Ammon's horn (tissue), 1 donor: ENCODE measurements at places on chromosomes 3 and 15.
A peak's percentile ranks its signal among the peaks of the same experiment; 100 is the strongest.

DNA sequence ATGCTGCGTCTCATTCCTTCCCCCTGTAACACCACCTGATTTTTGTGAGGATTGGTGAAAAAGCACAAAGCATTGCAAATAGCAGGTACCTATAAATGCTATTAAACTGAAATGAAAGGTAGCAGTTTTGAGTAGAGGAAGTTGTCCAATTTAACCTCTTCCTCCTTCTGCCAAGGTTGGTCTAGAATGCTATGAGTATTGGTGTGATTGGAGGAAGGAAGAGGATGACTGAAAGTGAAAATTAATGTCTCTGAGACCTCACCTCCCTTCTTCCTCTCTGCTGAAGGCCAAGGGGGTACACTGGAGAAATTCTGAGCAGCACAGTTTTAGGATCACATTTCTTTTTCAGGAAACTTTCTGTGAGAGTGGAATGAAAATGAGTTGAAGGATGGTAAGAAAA is 94.4 kb downstream of the DTWD1 start:
- DNase-seq, result no peak

GRCh38 chr15:77607111-77607893 is 25.4 kb downstream of the LINGO1 start:
- DNase-seq, result no peak

DNA sequence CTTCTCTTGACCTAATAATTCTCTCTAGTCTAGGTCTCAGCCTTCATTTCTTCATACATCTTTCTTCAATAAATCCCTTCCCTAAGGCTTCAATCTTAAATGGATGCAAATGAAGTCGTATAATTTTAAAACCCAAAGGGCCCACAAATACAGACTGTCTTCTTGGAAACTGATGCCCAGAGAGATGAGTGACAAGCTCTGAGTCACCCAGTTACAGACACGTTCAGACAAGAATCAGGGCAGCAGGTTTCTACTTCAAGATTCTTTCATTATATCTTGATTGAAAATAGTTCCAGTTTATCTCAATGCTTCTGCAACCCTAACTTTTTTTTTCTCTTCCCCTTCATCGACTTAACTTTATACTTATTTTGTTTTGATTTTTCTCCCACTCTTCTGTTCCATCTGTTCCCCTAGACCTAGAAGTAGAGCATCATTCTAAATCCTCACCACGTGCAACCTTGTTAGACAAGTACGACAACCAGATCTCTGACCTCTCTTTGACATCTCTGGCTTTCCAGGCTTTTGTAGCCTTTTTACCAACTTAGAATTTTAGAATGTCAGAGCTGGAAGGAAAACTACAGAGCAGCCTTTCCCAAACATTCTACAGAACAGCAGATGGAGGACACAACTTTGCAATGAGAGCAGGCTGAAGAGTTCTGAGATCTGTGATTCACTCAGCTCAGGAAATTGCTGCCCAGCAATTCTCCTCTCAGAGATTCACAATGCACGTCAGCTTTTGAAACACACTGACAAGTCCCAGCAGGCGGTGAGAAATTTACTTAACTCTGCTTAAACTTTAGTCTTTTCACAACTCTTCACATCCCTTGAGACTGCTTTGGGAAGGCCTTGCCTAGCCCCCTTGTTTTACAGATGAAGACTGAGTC is 25.3 kb downstream of the NCEH1 start:
- DNase-seq, result peak; percentile 25

- DNase-seq, result no peak
Measured at GRCh38 chr15:61517335-61517734, 288.2 kb upstream of the RORA start.

DNA sequence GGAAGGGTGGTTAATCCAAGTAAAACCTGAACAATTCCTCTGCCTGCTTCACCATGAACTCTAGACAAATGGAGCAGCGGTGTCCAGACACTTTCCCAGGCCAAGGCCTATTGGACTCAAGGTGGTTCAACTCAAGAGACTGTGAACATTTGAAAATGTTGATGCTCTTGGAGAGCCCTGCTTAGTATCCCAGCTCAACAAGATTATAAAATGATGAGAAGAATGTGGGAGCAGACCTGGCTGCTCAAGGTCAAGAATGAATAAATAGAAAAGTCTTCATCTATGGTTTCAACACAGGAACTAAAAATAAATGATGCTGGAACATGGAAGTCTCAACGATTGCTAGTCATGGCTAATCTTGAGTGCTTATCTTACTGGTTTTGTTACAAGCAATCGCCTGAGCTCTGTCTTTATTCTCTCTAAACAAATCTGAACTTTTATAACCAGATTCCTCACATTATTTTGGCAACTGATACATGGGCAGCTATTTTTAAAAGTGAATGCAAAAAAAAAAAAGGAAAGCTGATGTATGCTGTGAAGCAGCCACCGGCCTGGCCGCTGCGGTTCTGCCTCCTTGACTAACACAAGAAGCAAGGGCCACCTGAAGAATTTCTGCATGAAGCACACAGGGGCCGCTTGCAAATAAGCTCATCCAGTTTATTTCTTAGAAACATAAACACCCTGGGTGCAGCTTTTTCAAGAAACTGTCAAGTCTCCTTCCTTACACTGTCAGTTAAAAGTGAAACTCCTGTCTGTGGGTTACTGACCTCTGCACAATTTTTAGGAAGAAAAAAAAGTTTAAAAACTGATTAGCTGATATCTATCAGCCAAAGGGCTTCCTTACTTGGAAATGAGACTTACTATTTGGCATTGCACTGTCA is 120.1 kb upstream of the ARHGEF3 start:
- DNase-seq, result no peak

DNA sequence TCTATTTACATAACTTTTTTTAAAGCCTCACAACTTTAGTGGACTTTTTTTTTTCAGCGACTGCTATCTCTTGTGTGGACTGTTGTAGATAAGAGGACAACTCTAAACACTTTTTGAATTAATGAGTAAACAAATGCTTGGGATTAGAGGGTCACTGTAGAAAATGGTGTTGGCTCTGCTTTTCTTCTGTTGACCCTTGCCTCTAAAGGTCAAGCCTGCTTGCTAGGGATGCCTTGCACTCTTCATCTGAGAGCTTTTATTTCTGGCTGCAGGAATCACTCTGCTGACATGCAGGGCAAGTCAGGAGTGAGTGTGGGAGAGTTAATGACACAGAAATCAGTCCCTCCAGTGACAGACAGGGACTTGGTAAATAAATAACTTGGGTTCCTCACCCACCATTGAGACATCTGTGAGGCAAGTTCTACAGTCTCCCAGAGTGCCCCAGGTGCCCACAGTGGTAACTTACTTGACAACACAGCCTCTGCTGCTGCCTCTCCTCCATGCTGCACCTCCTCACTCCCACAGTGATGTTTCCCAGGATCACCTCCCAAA is 390.1 kb downstream of the IL20RB start:
- no peak for DNase-seq

DNA sequence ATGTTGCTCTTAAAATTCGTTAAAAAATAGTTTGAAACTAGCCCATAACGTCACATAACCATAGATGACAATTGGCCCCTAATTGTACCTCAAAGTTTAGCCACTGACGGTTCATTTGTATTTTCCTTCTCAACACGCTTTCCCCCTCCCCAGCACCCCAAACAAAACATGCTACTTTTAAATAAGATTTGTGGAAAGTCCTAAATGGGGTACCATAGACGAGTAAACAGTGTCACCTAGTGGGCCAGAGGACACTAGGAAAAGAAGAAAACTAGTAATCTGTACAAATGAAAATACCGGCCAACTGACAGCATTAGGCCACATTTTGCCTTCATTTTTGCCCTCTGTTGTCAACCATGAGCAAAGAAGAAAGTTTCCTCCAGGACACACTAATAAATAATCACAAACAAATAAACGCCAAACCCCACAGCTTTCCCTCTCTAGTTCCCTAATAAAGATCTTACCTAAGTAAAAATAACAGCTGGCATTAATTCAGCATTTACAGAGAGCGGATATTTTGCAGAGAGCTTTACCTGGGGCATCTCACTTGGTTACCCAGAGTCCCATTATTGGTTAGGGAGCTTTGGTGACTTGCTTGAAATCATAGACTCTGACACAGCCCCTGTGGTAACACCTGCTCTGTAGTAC is 175.1 kb upstream of the ATP11B start:
- DNase-seq, result peak; percentile 84

GRCh38 chr3:73391984-73392383 is 232.8 kb downstream of the PDZRN3 start:
- DNase-seq, result no peak

- no peak for DNase-seq
Measured at GRCh38 chr15:81394603-81395002, 20.6 kb upstream of the TMC3 start.

GRCh38 chr3:188266562-188267274 is 112.8 kb downstream of the LPP start:
- no peak for DNase-seq

DNA sequence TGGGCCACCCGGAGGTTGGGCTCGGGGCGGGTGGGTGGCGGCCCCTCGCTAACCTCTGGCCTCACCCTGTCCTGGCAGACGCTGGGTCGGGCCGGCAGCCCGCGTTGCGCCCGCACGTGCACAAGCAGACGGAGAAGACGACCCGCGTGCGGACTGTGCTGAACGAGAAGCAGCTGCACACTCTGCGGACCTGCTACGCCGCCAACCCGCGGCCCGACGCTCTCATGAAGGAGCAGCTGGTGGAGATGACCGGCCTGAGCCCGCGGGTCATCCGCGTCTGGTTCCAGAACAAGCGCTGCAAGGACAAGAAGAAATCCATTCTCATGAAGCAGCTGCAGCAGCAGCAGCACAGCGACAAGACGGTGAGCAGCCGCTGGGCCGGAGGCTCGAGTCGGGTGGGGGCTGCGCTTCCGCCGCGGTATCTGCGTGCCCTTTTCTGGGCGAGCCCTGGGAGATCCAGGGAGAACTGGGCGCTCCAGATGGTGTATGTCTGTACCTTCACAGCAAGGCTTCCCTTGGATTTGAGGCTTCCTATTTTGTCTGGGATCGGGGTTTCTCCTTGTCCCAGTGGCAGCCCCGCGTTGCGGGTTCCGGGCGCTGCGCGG is 3.7 kb downstream of the ISL2 start:
- DNase-seq, result no peak

DNA sequence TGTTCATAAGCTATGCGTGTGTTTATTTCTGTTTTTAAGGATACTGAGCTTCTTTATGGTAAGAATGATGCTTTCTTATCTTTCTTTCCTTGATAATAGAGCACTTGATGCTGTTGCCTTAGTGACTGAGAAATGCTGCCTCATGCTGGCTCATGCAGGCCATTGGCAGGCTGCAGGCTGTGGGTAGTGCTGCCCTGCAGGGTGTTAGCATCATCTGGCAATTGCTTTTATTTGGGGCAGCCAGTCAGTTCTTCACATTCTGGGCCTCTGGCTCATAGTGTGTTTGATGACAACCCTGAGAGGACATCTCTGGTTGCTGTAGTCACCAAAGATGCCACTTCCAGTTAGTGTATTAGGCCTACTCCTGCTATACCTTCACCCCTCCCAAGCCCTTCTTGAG is 66.2 kb upstream of the ONECUT1 start:
- no peak for DNase-seq

GRCh38 chr15:74264081-74264501 is 28.0 kb downstream of the CCDC33 start:
- DNase-seq, result peak; percentile 40

GRCh38 chr3:76310667-76311066 is 525.3 kb upstream of the ZNF717 start:
- DNase-seq, result no peak

GRCh38 chr3:168495270-168495669 is 399.5 kb upstream of the GOLIM4 start:
- no peak for DNase-seq

GRCh38 chr15:98964466-98965133 is 43.0 kb downstream of the PGPEP1L start:
- DNase-seq, result no peak

GRCh38 chr15:51550841-51551240 is 71.7 kb downstream of the DMXL2 start:
- DNase-seq, result no peak

GRCh38 chr3:52752045-52752660 is 18.6 kb downstream of the NEK4 start:
- no peak for DNase-seq

- no peak for DNase-seq
Measured at GRCh38 chr15:85795337-85796305, 896 bp upstream of the KLHL25 start.

GRCh38 chr3:106157411-106157810 is 288.6 kb upstream of the CBLB start:
- DNase-seq, result no peak

- no peak for DNase-seq
Measured at GRCh38 chr15:97786741-97787140, 173.8 kb upstream of the ARRDC4 start.

DNA sequence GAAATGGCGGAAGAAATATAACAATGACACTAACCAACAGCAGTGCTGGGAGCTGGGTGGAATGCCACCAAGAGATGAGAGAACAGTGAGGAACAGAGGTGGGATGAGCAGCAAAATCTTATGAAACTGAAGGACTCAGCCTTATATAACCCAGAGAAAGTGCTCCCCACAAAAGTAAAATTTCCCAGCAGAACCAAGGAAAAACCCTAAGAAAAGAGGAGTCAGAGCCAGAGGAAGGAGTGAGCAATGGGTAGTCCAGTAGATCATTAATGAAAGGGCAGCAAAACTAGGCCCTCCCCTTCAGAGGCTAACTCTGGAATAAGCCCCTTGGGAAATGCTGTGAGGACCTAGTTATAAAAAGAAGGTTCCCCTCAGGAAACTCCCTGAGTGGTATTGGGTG is 24.7 kb upstream of the UBE2E1 start:
- no peak for DNase-seq

DNA sequence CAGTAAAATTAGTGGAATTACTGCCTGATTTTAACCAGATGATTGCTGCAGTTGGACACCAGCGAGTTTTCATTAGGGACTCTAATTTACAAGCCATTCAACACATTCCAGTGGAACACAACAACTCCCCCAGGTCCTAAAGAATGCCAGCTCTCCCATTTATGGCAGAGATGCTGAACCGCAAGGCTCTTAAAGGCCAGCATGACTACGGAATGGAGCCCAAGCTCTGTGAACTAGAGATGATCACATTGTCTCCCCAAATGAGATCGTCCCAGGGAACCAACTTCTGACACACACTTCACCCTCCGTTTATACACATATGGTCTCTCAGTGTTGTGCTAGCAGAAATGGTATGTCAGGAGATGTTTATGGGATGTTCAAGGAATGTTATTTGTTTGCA is 446.2 kb upstream of the NR2F2 start:
- no peak for DNase-seq

DNA sequence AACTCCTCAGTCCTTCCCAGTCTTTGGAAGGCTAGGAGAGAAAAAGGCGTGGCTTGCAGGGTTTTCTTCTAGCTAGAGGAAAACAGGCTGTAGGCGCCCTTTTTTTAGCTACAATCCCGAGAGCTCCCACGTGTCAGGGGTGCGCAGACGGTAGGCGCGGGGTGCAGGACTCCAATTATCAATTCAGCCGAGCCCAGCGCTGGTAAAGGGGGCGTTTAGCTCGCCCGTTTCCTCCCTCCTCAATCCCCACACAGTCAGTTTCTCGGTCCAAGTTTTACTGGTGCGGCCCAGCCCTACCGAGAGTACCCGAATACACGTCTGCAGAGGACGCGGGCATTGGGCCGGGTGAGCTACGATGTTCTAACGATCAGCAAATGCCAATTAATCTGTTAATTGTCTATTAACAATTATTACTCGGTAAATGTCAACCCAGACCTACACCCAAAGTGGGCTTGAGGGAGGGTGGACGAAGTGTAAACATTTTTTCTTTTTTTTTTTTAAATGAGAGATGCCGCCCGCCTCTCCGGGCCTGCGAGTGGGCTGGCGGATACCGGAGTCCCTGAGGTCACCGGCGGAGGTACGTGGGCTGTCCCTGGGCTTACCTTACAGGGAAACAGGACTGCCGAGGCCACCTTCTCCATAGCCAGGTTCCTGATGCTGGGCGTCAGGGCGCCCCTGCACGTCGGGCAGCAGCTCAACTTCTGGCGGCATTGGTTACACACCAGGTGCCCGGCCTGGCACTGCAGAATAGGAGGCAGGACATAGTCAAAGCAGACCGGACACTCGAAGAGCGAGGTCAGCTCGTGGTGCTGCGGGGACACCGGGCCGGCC is 923 bp downstream of the SIAH2 start:
- DNase-seq, result peak; percentile 64
